ENCODE measurements at places on chromosomes 7 and 10. TPM values are rescaled to one million over a fixed set of nuclear protein-coding genes. Genes with fewer than 3 reads are reported as not detected.

EXOSC1 gene
- 28.8 TPM for polyA plus RNA-seq

ARHGAP19 gene
- polyA plus RNA-seq = 3.4 TPM

VENTX gene
- 0.12 TPM for polyA plus RNA-seq

HYAL4 gene
- not detected for polyA plus RNA-seq

CCL24 gene
- not detected for polyA plus RNA-seq

EGFR gene
- polyA plus RNA-seq = 16.1 TPM

SORBS1 gene
- 32.7 TPM for polyA plus RNA-seq

IFIT5 gene
- polyA plus RNA-seq = 3.4 TPM

GPNMB gene
- 55.0 TPM for polyA plus RNA-seq

AMZ1 gene
- polyA plus RNA-seq = 0.10 TPM

SAP25 gene
- 3.3 TPM for polyA plus RNA-seq

NUTM2E gene
- 0.13 TPM for polyA plus RNA-seq

PPP1R17 gene
- polyA plus RNA-seq = not detected

RHOBTB1 gene
- 0.73 TPM for polyA plus RNA-seq

FOXI2 gene
- polyA plus RNA-seq = 0.84 TPM

SEMA3A gene
- polyA plus RNA-seq = 0.35 TPM
